ENCODE measurements at places on chromosomes 5 and 9.

DNA sequence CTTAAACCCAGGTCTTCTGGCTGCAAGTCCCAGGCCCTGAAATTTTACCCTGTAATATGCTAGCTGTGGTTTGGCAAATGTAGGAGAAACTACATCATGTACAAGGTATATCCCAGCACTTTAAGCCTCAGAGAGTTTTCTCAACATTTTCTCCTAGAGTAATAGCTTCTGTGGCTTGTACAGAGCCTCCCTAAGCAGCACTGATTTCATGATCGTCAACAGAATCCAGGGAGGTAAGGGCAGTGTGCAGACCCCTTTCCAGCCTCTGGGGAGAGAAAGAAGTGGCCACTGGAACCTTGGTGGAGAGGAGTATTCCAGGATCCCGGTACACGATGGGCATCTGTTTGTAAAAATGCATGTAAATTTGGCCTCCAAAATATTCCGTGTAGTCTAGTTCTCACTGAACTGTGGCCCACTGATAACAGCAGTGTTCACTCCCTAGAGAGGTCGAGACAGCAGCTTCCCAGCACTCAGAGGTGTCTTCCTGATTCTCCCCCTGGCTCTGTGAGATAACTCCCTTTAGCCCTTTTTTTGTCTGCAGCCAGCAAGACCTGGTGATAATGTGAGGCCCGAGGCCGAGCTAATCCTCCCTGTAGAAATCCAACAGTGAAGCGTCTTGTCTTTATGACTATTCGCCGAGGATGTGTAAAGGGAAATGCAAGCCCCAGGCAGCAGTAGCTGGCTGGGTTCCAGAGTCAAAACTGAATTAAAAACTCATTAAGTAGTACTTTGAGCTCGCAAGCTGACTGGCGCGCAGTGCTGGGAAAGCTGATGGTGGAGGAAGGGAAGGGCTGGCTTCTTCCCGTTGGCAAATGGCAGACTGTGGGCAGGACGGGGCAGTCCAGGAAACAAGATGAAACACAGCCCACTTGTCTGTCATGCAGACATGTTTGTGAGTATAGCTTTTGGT is 59.0 kb downstream of the MAP1B start:
- DNase-seq: no peak

- no peak for DNase-seq
These were observed 886.2 kb upstream of the DMAC1 start for GRCh38 chr9:8685825-8686224.

GRCh38 chr9:98986866-98987651 is 43.4 kb downstream of the COL15A1 start:
- no peak for DNase-seq

DNA sequence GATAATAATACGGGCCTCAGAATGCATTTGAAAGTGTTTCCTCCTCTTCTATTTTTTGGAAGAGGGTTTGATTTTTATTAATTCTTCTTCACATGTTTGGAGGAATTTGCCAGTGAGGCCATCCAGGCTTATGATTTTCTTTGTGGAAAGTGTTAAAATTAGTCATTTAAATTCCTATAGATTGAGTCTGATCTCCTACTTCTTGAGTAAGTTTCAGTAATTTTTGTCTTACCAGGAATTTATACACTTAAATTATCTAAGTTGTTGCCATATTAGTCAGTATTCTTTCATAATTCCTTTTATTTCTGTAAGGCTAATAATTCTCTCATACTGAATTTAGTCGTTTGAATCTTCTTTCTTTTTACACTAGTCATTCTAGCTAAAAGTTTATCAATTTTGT is 25.2 kb upstream of the HAPLN1 start:
- DNase-seq: no peak

DNA sequence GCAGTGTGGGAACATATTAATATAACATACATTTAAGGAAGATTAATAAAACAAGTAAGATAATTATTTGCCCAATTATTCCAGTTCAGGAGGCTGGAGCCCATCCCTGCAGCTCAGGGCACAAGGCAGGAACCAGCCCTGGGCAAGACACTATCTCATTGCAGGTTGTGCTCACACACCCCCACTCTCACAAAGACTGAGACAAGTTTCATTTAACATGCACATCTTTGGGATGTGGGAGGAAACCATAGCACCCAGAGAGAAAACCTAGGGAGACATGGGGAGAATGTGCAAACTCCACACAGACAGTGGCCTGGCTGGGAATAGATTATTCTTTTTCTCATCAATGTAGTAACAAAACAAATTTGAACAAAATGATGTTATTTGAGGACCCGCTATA is 279.1 kb downstream of the MCTP1 start:
- DNase-seq: no peak

- DNase-seq: no peak
These were observed 5.5 kb upstream of the FIBCD1 start for GRCh38 chr9:130944510-130945058.

- DNase-seq: peak; percentile 62
These were observed 8.0 kb upstream of the CCIN start for GRCh38 chr9:36161187-36161586.

GRCh38 chr9:98989036-98990000 is 45.6 kb downstream of the COL15A1 start:
- DNase-seq: peak; percentile 95

DNA sequence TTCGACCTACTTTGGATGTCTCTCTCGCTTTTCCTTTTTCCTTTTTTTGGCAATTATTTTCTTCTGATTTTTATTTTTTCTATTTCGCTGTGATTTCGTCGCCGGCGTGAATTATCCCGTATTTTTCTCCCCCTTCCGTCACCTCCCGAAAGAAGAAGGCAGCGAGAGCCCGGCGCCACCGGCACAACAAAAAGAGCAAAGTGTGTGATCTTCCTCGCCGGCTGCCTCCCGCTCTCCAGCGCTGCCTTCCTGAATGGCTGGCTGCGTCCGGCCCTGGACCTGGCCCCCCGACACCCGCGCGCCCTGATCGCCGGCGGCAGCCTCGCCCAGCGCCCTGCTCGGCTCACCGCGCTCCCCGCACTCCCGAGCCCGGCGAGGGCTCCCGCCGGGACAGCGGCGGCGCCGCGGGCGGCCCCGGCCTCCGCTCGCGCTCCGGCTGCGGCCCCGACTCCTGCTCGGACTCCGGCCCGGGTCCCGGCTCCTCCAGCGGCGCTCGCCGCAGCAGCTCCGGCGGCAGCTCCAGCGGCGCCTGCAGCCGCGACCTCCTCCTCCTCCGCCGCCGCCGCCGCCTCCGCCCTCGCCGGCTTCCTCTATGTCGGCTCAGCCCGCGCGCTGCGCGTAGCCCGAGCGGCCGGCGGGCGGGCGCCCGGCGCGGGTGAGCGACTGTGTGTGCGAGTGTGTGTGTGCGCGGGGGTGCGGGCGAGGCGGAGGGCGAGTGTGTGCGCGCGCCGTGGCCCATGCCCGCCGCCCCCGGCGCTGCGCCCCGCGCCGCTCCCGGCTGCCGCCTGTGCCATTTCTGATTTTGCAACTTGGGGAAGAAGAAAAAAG is 960 bp downstream of the NR2F1 start:
- DNase-seq: peak; percentile 79

- no peak for DNase-seq
These were observed 39.6 kb upstream of the TRIM36 start for GRCh38 chr5:115209279-115209678.

GRCh38 chr5:83877911-83878706 is 157.5 kb upstream of the HAPLN1 start:
- DNase-seq: peak; percentile 79

GRCh38 chr5:132234684-132235062 is 7.0 kb upstream of the P4HA2 start:
- DNase-seq: no peak
